ENCODE measurements at places on chromosomes 2 and 18.

- DNase-seq, result no peak
These were observed 7.1 kb downstream of the TMEM163 start for GRCh38 chr2:134711692-134712091.

GRCh38 chr18:79200546-79201268 is 131.5 kb downstream of the ATP9B start:
- DNase-seq, result peak; percentile 11

DNA sequence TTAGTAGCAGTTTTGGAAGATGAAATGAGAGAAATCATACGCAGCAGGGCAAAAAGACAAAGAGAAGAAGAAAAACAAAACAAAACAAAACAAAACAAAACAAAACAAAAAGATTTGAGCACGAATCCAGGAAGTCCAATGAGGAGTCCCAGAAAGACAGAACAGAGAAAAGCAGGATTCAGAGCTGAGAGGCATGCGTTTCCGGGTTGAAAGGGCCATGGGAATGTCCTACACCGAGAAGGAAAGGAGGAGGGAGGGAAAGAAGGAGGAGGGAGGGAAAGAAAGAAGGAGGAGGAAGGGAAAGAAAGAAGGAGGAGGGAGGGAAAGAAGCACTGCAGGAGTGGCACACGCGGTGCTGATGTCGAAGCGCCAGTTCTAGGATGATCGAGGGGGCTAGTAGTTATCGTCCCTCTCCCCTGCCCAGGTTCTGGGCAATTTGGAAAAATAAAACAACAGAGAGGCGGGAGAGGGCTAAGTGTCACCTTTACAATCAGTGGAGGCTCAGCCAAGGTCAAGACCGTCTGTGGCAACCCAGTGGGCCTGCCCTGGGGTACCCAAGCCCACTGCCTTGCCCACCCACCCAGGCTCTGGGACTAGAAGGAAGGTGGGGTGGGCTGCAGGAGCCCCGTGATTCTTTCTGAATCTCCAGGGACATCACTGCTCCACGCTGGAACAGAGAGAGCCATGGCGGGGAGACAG is 68.4 kb downstream of the TWIST2 start:
- DNase-seq, result no peak

- DNase-seq, result peak; percentile 83
These were observed 43.3 kb upstream of the SETBP1 start for GRCh38 chr18:44637210-44638033.
